NCI-H1105 (cell line): ENCODE measurements at places on chromosomes 16 and 17.

DNA sequence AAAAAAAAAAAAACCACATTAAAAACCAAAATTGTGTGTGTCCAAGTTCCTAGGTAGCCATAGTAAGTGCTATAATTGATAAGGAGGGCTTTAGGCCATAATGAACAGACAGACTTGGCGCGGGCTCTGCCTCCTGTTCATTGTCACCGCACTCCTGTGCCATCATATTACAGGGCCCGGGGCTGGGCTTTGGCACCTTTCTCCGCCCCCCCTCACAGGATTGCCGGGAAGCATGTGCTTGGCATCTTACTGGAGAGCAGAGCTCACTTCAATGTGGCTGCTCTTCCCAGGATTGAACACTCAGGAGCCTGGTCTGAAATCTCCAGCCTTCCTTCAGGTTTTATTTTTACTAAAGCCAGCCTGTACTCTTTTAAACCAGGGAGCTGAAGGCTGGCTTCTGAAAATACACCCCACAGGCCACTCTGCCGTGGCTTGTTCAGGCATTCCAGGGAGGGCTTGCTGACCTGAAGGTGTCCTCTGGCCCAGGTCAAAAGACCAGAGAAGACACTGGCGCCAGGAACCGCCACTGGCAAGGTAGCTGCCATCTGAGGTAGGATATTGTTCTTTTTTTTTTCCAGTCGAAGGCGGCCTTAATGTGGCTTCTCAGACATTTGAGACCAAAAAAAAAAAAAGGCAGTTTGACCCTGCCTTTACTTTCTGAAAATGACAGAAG, 39.3 kb downstream of the DHRS7B start:
- no peak for DNase-seq

GRCh38 chr17:57955183-57955931, at the start of gene CUEDC1:
Gene CUEDC1, minus strand, starts transcription at chr17:57955412. Its CDS starts 69,848 bp downstream, at chr17:57885564.
- DNase-seq = peak; percentile 34

DNA sequence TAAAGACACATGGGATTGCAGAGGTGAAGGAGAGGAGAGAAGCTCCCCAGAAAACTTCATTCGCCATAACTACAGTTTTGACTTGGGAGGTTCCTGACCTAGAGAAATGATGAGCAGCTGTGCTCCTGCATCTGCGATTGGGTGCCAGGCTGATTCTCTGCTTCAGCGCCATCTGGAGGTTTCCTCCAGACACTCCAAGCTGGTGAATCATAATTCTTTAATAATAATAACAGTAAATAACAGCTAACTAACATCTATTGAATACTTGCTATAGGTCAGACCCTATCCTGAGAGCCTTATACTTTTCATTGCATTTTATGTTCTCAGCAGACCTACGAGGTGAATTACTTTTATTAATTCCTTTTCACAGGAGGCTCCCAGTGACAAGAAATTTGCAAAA, 575.8 kb downstream of the TOX3 start:
- DNase-seq = peak; percentile 9

DNA sequence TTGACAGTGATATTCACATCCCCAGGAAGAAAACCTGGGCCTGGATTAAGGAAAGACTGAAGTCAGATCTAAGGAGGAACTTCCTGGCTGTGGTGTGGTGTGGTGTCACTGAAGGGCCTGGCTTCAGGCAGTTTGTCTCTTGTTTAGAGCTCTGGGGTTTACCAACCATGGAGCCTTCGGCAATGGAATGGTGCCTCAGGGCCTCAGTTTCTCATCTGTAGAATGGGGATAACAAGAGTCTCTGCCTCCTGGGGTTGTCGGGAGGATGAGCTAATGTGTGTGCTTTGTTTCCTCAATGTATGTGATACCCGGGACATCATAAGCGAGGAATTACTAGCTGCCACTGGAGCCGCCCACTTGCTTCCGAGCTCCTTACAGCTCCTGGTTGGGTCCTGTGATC, 12.7 kb downstream of the WNT3 start:
- DNase-seq = no peak

DNA sequence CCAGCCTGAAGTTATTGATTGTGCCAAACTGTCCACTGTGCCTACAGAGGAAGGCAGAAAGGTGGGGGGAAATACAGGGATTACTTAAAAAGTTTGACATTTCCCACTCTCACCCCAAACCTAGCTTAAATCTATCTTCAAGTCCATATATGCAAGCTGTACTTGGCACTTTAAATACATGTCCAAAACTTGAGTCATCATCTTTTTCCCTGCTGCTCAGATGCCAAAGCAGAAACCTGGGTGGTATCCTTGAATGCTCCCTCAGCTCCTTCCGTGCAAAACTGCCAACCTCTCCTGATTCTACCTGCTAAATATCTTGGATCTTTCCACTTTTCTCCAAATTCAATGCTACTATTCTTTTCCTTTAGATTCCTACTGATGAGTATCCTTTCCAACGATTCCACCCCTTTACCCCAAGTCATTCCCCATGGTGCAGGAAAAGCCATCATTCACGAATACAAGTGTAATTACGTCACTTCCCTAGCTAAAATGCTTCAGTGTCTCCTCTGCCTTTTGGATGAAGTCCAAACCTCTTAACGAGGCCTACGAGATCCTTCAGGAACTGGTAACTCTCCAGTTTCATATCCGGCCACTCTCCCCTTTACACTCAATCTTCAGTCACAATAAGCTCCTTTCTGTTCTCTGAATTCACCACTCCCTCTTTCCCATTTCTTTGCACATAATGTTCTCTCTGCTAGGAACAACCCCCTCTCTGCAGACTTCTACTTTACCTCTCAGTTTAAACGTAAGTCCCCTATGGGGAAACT, 9.3 kb downstream of the BECN1 start:
- DNase-seq = no peak

DNA sequence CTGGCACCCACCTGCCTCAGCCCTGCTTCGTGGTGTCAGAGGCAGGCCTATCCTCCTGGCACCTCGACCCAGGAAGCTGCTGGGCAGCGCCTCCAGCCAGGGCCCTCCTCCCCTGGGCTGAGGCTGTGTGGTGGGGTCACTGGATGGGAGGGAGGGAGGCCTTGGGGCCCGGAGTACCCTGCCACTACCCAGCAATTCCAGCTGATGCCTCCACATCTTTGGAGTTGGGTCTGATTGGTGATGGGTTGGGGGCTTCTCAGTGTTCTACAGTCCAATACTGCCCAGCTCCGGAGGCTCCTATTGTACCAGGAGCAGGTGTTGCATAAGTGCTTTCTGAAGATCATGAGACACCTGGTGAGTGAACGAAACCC, 48.0 kb downstream of the USP22 start:
- no peak for DNase-seq

GRCh38 chr16:10080051-10080772, 102.0 kb downstream of the GRIN2A start:
- no peak for DNase-seq

DNA sequence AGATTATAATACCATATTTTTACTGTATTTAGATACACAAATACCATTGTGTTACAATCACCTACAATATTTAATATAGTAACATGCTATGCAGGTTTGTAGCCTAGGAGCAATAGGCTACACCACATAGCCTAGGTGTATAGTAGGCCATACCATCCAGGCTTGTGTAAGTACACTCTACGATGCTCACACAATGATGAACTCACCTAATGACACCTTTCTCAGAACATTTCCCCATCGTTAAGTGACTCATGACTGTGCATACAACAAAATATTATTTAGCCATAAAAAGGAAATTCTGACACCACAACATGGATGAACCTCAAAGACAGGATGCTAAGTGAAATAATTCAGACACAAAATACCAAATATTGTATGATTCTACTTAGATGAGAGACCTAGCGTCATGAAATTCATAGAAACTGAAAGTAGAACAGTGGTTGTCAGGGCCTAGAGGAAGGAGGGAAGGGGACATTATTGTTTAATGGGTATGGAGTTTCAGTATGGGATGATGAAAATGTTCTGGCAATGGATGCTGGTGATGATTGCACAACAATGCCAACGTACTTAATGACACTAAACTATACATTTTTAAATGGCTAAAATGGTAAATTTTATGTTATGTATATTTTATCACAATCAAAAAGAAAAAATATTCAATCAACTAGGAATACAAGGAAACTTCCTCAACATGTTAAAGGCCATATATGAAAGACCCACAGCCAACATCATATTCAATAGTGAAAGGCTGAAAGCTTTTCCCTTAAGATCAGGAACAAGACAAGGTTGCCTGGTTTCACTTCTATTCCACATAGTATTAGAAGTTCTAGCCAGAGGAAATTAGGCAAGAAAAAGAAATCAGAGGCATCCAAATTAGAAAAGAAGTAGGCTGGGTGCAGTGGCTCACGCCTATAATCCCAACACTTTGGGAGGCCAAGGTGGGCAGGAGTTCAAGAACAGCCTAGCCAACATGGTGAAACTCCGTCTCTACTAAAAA, 5.9 kb upstream of the C16orf87 start:
- no peak for DNase-seq

DNA sequence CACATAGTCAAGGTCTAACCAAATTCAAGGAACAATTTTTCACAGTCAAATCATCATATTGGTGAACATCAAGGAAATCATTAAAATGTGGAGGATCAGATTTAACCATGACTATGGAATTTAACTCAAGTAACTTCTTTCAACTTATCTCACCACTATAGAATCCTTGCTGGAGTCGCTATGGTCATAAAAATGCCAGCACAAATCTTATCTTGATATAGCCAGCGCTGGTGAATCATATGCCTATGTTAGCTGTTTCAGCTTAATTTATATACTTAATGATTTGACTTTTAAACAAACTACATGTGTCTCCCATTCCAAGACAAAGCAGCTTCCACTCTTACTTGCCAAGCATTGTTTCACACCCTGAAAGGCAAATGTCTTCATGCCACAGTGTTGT, 416.4 kb downstream of the CDH11 start:
- DNase-seq = no peak

DNA sequence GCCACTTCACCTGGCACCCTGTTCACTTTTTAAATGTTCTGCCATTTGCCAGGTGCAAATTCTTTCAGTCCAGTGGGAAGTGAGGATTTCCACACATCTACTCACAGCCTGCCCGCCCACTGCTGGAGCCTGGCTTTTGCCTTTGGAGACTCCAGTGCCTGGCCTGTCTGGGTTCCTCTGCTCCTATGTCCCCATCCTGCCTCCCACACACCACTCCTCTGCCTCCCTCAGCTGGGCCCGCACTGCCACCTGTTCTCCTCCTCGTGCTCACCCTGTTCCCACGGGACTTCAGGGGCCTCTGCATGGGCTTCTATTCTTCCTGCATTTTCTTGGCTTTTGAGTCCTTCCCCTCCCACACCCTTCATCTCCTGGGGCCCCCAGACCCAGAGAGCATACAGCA, 7.9 kb upstream of the NDRG4 start:
- DNase-seq = no peak

GRCh38 chr16:49603956-49604355, 230.4 kb downstream of the C16orf78 start:
- DNase-seq = no peak

GRCh38 chr17:1834380-1835149, 4.8 kb downstream of the RPA1 start:
- DNase-seq = no peak

GRCh38 chr17:68169840-68170239, 78.0 kb upstream of the AMZ2 start:
- DNase-seq = no peak

- no peak for DNase-seq
These were observed 39.1 kb upstream of the TOM1L1 start for GRCh38 chr17:54861471-54861983.

GRCh38 chr16:67053767-67054334, 24.9 kb downstream of the CBFB start:
- DNase-seq = no peak

GRCh38 chr17:80598813-80599545, 54.3 kb downstream of the RPTOR start:
- DNase-seq = no peak

GRCh38 chr16:1036726-1037393, 35.7 kb upstream of the SSTR5 start:
- no peak for DNase-seq

DNA sequence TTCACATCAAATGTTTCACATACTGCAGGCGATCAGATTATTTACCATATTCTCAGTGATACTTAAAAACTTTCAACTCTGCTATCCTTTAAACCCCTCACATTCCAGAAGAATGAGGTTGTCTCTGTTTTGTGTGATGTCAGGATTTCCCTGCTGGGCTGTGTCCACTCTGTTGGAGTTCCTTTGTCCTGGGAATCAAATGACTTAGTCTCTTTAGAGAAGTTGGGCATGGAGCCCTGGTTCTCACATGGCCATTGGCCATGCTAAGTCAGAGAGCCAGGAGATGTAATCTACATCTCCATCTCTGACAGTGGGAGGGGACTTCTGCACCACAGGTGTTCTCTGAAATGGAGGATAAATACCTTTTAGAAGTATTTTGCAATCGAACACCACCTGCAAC, 205.1 kb upstream of the MAF start:
- no peak for DNase-seq

DNA sequence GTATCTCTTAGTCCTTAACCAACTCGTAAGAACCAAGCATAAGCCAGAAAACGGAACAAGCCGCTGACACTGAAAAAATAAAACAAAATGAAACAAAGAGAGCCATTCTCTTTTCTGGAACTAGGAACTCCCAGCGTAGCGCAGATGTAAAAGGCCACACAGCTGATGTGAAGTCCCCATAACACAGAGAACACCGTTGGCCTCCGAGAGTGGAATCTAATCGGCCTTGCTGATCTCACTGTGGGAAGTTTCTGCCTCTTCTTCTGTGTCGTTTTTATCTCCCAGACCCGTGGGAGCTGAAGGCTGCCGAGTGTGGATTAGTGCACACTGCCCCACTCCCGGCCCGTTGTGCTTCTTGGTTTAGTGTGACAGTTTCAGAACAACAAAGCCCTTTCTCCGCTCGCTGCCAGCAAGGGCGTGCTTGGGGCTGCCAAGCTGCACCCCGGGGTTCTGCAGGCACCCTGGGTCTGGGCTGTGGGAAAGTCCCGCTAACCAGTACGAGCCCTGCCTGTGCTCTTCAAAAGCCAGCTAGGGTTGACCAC, 21.7 kb downstream of the TTYH2 start:
- no peak for DNase-seq

- DNase-seq = no peak
These were observed 115.6 kb upstream of the CDH5 start for GRCh38 chr16:66250686-66251431.
